AG04450 (cell line): ENCODE measurements at places on chromosomes 16 and 17.

DNA sequence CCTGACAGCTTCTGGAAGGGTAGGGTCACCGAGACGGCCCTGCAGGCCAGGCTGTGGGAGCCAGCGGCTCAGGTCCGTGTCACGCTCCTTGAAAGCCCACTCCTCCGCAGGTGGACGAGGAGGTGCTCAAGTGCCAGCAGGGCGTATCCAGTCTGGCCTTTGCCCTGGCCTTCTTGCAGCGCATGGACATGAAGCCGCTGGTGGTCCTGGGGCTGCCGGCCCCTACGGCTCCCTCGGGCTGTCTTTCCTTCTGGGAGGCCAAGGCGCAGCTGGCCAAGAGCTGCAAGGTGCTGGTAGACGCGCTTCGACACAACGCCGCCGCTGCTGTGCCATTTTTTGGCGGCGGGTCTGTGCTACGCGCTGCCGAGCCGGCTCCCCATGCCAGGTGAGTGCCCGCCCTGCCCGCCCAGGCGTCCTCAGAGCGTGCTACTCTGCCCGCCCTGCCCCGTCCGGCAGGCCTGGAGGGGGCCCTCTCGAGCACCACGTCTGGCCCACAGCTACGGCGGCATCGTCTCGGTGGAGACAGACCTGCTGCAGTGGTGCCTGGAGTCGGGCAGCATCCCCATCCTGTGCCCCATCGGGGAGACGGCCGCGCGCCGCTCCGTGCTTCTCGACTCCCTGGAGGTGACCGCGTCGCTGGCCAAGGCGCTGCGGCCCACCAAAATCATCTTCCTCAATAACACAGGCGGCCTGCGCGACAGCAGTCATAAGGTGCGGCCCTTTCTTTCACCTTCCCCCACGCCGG lies 1.3 kb downstream of the NAGS start:
- DNase-seq, result no peak

DNA sequence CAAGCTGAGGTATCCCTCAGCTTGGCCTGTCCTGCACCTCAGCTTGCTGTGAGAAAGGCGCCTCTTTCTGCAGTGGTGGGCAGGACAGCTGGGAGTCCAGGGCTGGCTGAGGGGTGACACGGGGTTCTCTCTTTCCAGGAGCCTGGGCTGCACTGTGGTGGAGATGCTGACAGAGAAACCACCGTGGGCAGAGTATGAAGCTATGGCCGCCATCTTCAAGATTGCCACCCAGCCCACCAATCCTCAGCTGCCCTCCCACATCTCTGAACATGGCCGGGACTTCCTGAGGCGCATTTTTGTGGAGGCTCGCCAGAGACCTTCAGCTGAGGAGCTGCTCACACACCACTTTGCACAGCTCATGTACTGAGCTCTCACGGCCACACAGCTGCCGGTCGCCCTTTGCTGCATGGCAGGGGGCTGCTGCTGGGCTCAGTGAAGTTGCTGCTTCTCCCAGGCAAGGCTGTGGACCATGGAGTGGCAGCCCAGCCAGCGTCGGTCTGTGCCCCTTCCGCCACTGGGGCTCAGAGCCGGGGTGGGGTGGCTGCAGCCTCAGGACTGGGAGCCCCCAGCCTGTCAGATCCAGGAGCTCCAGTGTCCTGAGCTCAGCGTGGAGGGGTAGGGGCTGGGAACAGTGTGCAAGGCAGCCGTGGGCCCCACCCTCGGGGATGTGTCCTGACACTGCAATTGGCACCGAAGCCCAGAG lies 6.4 kb downstream of the LIMD2 start:
- no peak for DNase-seq

GRCh38 chr16:1960665-1961630 lies 1.6 kb downstream of the NDUFB10 start:
- no peak for DNase-seq

GRCh38 chr17:31533546-31534155 lies 142.2 kb downstream of the RAB11FIP4 start:
- DNase-seq, result peak; percentile 64

- peak; percentile 6 for DNase-seq
Measured at GRCh38 chr17:34703533-34703932, 124.2 kb downstream of the TMEM132E start.

DNA sequence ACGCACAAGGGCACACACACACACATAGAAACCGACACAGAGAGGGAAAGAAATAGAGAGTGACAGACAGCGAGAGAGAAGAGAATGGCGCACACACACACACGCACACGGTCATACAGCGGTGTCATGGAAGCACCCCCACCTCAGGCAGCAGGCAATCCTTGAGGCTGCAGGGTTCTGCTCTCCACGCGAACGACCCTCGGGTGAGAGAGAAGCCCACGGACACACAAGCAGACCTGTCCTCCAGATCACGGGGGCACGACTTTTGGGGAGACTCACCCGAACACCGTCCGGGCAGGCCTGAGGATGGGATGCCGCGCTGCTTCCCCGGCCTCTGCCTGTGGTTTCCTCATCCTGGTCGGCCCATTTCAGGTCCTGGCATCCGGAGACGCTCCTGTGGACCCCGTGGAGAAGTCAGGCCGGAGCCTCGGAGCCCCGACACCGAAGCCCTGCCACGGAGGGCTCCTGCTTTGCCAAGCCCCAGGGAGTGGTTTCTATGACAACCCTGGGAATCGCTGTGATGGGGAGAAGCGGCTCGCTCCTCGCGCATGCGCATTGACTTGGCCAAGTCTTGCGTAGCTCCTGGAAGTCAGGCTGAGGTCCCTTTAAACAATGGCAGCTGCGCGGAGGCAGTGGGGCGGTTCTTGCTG lies 118.2 kb upstream of the KCNJ18 start:
- DNase-seq, result peak; percentile 46

DNA sequence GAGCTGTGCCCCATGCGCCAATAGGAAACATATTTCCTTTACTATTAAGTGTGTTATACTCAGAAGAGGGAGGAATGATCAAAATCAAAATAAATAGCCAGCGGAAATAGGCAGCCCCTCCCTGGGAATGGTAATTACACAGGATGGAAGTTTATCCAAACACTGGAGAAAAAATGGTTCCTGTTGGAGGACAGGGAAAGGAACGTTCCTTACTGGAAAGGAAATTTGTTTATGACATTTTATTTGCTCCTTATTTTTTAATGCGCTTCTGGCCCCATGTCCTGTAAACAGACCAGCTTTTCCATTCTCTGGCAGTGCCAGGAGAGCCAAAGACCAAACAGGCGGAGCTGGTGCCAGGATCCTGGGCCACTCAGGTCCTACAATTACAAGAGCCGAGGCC lies 273.7 kb downstream of the SOX9 start:
- no peak for DNase-seq

- DNase-seq, result no peak
Measured at GRCh38 chr16:81451753-81452680, 7.4 kb downstream of the CMIP start.

GRCh38 chr17:6666077-6666521 lies 14.5 kb downstream of the C17orf100 start:
- peak; percentile 60 for DNase-seq

DNA sequence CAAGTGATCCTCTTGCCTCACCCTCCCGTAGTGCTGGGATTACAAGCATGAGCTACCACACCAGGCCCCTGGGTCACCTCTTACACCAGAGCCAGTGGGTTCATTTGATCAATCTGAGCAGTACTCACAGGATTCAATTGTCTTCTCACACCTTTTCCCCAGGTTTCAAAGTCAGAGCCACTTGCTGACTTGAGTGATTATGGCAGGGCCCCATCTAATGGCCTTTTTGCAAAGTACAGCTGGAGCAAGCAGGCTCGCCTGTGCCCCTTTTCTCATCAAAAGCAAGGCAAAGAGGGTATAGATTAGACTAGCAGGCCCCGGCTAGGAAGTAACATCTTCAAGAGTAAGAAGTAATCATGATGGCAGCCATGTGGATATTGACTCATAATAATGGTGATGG lies 114.8 kb upstream of the NOL11 start:
- DNase-seq, result no peak

GRCh38 chr16:89097392-89097772 lies 3.7 kb downstream of the ACSF3 start:
- no peak for DNase-seq

DNA sequence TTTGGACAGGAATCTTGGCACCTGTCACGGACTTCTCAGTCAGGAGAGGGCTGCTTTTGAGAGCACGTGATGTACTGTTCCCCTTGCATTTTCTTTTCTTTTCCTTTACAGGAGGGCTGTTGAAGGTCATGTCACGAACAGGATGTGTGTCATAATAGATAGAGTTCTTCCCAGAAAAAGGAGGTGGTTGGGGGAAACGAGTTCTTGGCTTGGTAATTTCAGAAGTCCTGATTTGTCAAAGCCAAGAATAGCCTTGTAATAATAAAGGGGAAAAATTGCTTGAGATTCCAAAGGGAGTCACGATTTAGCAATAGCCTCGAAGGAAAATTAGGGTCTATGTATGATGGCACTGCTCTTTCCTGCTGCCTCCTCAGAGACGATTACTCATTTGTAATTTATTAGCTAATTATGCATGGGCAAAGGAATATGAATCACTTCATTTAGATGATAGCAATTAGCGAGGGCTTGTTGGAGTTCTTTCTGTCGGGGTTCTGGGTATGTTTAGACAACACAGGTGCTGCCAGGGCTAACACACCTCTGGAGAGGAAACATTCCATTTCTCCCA lies 277.7 kb upstream of the N4BP1 start:
- no peak for DNase-seq

GRCh38 chr17:56808503-56808902 lies 25.2 kb downstream of the C17orf67 start:
- no peak for DNase-seq

GRCh38 chr16:27918755-27919154 lies 144.8 kb downstream of the GSG1L start:
- DNase-seq, result no peak

DNA sequence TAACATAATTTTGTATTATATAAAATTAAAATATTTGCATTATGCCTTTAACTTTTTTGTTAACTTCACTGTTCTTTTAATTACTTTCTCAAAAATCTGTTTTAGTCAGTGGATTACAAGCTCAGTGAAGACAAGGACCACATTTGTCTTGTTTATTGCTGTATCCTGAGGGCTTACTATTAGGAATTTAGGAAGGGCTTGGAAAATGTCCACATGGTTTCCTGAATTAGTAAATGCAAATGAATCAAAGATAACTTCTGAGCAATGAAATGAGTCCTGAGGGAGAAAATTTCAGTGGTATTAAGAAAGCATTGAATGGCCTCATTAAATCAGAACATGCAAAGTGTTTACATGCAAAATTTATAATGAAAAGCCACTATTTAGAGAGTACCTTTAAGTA lies 1293.2 kb upstream of the GOT2 start:
- no peak for DNase-seq

- no peak for DNase-seq
Measured at GRCh38 chr16:83586461-83587200, 221.1 kb upstream of the HSBP1 start.

GRCh38 chr16:2769675-2770056 lies 7.4 kb downstream of the ELOB start:
- DNase-seq, result no peak

DNA sequence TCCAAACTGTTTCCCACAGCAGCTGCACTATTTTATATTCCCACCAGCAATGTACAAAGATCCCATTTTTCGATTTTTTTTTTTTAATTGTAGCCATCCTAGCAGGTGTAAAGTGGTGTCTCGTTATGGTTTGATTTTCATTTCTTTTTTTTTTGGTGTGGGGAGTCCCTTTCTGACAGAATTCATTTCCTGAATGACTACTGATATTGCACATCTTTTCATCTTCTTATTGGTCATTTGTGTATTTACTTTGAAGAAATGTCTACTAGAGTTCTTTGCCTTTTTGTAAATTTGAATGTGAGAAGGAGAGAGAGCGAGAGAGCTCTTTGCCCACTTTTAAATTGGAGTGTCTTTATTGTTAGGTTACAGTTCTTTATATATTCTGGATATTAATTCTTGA lies 14.0 kb downstream of the CYB5B start:
- DNase-seq, result no peak

- no peak for DNase-seq
Measured at GRCh38 chr16:58654560-58655214, 25.1 kb upstream of the CNOT1 start.
